Activated CD8-positive, alpha-beta T cell treated with anti-CD3 and anti-CD28 coated beads for 36 hours (primary cell): ENCODE measurements at places on chromosomes 12 and 14.

DNA sequence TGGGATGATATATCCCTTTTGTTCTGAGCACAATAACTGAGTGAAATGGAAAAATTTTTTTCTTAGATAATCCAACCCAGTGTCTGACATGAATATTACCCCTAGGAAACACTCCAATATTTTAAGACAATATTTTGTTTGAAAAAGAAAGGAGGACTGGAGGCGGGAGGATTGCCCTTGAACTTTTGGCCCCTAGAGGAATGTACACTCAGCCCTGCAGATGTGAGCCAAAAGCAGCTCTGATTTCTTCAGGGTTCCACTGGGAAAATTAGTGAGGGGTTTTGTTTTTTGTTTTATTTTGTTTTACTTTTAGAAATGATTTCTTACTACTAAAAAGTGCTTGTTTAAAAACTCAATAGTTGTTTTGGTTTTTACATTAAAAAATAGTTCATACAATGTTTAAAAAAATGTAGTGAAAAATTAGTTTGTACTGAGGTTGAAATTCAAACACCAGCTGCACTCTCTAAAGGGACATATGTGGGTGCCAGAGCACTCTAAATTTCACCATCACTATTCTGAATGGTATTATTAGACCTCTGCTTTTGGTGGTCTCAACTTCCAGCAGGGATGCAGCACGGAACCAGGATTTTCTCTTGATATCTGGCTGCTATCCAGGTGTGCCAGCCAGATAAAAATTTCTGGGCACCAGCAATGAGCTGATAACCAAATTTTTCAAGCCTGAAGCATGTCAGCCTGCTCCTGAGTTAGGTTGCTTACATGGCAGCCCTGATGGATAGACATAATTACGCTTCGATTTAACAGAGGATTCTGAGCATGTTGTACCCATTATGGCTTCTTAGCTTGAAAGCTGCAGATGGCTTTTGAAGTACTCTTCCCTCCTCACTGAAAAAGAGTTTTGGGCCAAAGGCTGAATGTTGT lies 141.9 kb downstream of the ANO6 start:
- no peak for DNase-seq

- DNase-seq = no peak
Observed at GRCh38 chr12:2016862-2017545, 12.7 kb upstream of the DCP1B start.

- DNase-seq = no peak
Observed at GRCh38 chr14:44612002-44612401, 104.9 kb upstream of the FSCB start.

- DNase-seq = no peak
Observed at GRCh38 chr12:20463913-20464524, 95.7 kb downstream of the PDE3A start.

DNA sequence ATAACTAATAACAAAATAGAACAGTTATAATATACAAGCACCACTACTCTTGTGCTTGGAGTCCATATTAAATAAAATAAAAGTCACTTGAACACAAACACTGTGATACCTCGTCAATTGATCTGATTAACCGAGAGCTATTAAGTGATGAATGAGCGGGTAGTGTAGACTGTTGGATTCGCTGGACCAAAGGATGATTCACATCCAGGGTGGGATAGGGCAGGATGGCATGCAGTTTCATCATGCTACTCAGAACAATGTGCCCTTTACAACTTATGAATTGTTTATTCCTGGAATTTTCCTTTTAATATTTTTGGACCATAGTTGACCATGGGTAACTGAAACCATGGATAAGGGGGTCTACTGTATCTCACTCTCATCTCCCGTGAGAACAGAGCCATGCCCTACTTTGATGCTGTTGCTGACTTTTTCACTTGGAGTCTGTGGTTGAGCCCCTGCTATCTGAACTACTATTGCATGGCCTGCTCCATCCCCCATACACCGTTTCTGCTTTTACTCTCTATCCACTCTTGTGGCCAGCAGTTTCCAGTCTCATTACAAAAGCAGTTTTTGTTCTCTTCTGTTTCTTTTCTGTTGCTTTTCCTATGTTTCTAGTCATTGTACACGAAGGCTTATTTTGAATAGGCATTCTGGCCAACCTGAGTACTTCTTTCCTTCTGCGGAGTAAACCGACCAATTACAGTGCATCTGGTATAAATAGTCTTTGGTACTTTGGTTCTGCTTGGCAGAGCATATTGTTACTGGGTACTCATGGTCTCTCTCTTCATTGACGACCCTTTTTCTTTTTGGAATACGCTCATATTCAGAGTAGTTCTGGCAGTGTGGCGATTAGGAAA lies 12.2 kb downstream of the TMTC2 start:
- no peak for DNase-seq

DNA sequence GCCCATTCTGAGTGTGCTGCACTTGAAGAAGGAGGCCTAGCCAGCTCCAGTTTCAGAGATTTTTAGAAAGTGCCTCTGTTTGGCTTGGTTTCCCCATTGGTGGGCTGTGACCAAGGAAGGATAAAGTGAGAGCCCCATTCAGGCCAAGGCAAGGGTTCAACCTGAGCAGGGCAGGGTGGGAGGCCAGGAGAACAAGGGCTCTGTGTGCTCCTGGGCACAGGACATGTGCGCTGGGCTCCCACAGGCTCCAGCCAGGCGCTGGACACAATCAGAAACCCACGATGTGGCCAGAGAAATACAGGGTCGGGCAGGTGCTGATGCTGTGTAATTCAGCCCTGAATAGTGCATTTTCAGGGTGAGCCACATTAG lies 23.1 kb downstream of the WSCD2 start:
- no peak for DNase-seq

GRCh38 chr12:96371138-96371789 lies 29.0 kb downstream of the CDK17 start:
- DNase-seq = peak; percentile 40

GRCh38 chr14:99873653-99874052 lies 80.4 kb downstream of the EML1 start:
- no peak for DNase-seq

DNA sequence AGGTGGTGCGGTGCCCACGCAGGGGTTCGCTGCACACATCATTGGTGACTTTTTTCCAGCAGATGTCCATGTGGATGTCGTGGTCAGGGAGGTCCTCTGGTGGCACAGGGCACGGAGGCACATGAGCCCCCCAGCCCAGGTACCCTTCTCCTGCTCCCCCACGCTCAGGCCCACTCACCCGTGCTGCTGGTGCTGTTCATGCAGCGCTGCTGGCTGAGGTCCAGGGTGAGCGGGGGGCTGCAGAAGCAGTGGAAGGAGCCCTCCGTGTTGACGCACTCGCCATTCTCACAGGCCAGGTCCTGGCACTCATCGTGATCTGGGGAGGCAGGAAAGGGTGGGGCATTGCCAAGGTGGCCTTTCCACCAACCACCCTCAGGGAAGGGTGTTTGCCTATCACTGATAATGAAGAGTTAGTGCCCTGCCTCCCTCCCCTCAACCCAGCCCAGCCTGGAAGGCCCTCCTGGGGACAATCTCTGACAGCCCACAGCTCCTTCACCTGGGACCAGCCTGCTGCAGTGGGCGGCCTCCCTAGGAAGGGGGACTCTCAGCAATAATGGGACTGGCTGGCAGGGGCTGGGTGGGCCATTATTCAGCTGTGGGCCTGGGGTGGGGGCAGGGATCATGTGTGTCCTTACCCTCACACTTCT lies 9.8 kb downstream of the ISCA2 start:
- no peak for DNase-seq

DNA sequence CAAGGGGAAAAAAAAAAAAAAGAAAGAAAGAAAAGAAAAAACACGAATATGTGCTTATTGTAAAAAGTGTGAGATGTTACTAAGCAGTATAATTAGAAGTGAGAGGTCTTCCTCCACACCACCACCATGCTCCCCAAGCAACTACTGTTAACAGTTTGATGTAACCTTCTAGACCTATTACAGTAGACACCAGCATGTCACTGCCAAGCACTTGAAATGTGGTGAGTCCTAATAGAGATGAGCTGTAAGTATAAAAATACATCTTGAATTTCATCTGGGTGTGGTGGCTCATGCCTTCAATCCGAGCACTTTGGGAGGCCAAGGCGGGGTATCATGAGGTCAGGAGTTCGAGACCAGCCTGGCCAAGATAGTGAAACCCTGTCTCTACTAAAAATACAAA lies 8.1 kb upstream of the SNRNP35 start:
- no peak for DNase-seq

- DNase-seq = no peak
Observed at GRCh38 chr14:41071351-41071750, 535.3 kb upstream of the LRFN5 start.

GRCh38 chr12:107026806-107027635 lies 40.1 kb upstream of the MTERF2 start:
- DNase-seq = no peak

DNA sequence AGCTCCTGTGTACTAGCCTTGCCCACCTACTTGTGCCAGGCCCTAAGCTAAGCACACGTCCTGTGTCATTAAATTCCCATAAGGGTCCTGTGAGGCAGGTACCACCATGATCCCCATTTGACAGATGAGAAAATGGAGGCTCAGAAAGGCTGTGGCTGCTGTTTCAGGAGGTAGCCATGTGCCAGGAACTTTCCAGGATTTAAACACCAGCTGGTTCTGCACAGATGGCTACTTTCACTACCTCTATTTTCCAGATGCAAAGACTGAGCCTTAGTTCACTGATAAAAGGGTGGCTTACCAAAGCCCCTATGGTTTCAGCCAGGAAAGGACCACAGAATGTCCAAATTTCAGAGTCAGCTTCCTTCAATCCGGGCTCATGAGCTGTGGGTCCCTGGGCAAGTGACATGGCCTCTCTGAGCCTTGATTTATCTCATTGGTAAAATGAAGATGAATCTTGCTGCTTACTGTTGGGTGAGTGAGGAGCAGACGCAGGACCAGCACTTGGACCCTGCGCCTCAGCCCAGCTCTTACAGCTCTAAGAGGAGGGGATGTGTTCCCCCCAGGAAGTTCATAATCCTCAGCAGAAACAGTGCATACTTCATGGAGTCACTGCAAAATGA lies 23.5 kb downstream of the CMKLR1 start:
- DNase-seq = no peak

GRCh38 chr12:118493962-118494361 lies 117.6 kb downstream of the SUDS3 start:
- DNase-seq = no peak

GRCh38 chr14:36301159-36301558 lies 19.3 kb downstream of the MBIP start:
- no peak for DNase-seq

GRCh38 chr14:81633496-81633895 lies 99.8 kb upstream of the SEL1L start:
- no peak for DNase-seq

- DNase-seq = no peak
Observed at GRCh38 chr14:76883447-76883846, 57.2 kb downstream of the LRRC74A start.

GRCh38 chr12:32902287-32902997 lies 5.9 kb upstream of the PKP2 start:
- no peak for DNase-seq

GRCh38 chr14:64639340-64639821 lies 64.8 kb upstream of the PLEKHG3 start:
- DNase-seq = no peak

GRCh38 chr12:133120385-133121191 lies 9.5 kb downstream of the ZNF891 start:
- no peak for DNase-seq

DNA sequence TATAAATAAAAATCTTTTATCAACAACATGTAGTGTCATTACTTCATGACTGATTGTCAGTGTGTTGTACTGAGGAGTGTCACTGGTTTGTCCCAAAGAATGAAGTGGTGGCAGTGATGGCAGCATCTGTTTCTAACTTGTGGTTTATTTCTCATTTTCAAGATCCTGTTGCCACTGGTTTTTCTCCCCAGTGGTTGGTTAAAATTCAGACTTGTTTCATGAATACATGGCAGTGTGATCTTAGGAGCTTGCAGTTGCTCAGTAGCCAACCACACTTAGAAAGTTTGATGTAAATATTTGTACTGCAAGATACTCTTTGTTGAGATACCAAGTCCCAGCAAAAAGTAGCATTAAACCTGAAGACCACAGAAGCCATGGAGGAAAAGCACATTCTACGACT lies 69.8 kb downstream of the PLEKHA5 start:
- no peak for DNase-seq

- DNase-seq = no peak
Observed at GRCh38 chr12:3925621-3926020, 52.4 kb upstream of the PARP11 start.

DNA sequence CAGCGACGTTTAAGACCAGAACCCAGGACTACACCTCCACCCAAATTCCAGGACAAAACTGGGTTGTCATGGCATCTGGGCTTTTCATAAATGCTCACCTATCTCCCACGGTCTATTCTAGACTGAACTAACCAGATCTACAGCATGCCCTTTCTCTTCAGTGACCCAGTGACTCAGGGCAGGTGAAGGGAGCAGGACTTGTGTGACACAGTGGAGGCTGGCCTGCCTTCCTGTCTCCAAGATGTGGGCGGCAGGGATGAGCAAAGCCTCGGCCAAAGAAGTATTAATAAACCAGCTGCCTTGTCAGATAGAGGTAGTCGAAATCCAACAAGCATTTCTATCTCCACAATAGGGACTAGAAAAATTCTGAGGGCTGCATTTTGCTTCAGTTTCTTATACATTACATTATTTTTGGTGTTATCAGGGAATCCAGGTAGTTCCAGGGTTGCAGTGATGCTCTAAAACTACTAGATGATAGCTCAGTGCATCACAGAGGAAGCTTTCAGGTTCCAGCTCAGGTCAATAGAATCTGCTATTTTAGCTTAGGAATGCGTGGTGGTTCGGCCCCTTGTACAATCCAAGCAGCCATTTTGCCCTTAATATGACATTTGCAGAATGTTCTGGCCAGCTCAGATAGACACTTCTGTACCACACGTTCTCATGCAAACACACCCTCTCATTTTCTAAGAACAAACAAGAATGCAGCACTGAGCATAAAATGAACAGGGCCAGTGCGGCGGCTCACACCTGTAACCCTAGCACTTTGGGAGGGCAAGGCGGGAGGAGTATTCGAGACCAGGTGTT lies 4.2 kb upstream of the GLRX5 start:
- DNase-seq = no peak

DNA sequence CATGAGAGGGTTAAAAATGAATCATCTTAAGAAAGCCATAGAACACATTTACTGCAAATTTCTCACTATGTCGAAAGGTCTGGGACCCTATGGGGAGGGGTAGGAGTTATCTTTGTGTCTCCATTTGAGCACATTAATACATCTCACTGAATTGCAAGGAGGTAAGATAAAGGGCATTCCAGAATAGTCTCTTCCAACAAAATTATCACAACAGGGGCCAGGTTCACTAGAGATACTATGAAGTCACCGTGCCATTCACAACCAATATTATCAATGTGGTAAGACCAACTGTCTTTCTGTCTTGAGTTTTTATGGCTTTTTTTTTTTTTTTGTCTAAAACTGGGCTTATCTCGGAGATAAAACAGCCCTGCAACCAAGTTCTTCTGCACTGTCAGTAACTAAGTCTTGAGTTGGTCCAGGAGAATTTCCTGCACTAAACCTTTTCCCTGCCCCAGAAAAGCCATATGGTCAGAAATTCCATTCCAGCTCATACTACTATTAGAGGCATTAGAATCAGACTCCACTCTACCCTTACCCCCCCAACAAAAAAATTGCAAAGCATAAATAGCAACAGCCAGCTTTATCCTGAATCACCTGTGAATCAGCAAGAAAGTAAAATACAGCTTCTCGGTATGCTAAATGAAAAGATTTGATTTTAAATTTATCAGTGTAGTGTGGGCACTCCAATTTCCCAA lies 79.7 kb downstream of the PTPRR start:
- no peak for DNase-seq

- no peak for DNase-seq
Observed at GRCh38 chr14:48963231-48963790, 622.9 kb downstream of the RPS29 start.

GRCh38 chr12:48956279-48957140 lies 777 bp downstream of the ARF3 start:
- peak; percentile 52 for DNase-seq

GRCh38 chr14:33240466-33240865 lies 301.8 kb downstream of the NPAS3 start:
- DNase-seq = no peak
